ENCODE measurements at places on chromosomes 2 and 18.

- DNase-seq: no peak
Observed at GRCh38 chr2:16296038-16296290, 355.6 kb downstream of the MYCN start.

GRCh38 chr2:135709992-135710391 lies 31.7 kb upstream of the UBXN4 start:
- DNase-seq: peak; percentile 72

- DNase-seq: no peak
Observed at GRCh38 chr2:54394392-54394791, 61.7 kb upstream of the SPTBN1 start.

GRCh38 chr2:226383461-226383860 lies 416.2 kb downstream of the IRS1 start:
- no peak for DNase-seq

- no peak for DNase-seq
Observed at GRCh38 chr2:170824526-170825015, 7.9 kb downstream of the GAD1 start.

GRCh38 chr2:229910832-229911412 lies 10.9 kb downstream of the TRIP12 start:
- DNase-seq: peak; percentile 21

- no peak for DNase-seq
Observed at GRCh38 chr18:63559567-63560491, 17.7 kb downstream of the SERPINB12 start.

DNA sequence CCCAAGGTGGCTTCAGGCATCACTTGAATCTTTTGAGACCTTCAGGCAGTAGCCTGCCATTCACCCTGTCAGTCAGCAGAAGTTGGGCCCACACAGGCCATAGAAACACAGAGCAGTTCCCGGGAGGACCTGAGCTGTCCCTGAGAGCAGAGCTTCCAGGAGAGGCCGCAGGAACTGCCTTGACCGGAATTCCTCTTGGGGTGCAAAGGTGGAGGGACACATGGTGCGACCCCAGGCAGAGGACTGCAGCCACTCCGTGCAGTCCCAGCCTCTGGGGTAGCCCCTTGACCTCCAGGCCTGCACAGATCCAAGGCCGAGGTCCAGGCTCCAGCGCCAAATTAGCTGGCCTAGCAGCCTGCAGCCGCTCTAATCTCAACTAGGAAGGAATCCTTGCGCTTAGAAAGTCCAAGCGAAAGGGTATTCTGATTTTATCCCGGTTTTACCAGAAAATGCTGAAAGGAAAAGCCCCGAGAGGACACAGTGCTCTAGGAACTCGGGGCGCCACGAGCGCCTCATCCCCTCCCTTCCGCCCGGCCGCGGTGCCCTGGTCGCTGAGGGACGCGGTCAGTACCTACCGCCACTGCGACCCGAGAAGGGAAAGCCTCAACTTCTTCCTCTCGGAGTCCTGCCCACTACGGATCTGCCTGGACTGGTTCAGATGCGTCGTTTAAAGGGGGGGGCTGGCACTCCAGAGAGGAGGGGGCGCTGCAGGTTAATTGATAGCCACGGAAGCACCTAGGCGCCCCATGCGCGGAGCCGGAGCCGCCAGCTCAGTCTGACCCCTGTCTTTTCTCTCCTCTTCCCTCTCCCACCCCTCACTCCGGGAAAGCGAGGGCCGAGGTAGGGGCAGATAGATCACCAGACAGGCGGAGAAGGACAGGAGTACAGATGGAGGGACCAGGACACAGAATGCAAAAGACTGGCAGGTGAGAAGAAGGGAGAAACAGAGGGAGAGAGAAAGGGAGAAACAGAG lies 5.4 kb downstream of the SIX2 start:
- no peak for DNase-seq

DNA sequence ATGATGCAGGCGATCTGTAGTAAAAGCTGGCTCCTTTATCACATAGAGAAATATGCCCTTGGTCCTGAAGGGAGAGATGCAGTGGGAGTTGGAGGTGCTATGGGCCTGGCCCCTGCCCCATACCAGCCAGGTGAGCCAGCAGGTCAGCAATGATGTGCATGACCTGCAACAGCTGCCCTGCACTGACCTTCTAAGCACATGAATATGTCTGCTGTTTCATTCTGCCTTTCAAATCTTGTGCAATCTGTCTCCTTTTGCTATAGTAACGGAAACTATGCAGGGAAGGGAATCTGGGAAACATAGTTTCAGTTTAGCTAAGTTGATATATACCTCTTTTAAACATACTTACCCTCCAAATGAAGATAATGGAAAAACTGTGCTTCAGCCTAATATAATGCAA lies 235.2 kb downstream of the TDRD15 start:
- no peak for DNase-seq

DNA sequence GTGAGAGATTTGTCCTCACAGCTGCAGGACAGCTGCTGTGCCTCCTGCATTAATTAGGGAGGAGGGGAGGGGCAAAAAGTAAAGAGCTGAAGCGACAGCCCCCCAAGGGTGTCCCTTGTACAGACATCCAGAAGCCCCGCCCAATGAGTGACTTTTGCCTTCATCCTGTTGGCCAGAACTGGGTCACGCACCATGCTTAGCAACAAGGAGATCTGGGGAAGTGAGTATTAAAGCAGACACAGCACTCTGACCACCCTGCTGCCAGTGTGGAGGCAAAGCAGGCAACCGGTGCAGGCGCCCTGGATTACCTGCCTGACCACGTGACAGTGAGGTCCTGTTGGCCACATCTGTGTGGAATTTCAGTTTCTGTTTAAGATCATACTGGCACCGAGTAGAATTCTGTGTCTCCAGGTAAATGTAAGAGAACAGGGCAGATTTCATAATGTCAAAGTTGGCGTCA lies 21.5 kb upstream of the BIN1 start:
- DNase-seq: no peak

- DNase-seq: no peak
Observed at GRCh38 chr18:79782566-79783308, 15.0 kb upstream of the KCNG2 start.

GRCh38 chr2:106106622-106107508 lies 87.2 kb downstream of the UXS1 start:
- DNase-seq: no peak

- DNase-seq: no peak
Observed at GRCh38 chr2:64108666-64109241, 35.5 kb downstream of the PELI1 start.

Measured in adipocyte (in vitro differentiated cells).